ENCODE measurements at places on chromosomes 12 and 14. TPM values are rescaled to one million over a fixed set of nuclear protein-coding genes. Genes with fewer than 3 reads are reported as not detected.

DNA sequence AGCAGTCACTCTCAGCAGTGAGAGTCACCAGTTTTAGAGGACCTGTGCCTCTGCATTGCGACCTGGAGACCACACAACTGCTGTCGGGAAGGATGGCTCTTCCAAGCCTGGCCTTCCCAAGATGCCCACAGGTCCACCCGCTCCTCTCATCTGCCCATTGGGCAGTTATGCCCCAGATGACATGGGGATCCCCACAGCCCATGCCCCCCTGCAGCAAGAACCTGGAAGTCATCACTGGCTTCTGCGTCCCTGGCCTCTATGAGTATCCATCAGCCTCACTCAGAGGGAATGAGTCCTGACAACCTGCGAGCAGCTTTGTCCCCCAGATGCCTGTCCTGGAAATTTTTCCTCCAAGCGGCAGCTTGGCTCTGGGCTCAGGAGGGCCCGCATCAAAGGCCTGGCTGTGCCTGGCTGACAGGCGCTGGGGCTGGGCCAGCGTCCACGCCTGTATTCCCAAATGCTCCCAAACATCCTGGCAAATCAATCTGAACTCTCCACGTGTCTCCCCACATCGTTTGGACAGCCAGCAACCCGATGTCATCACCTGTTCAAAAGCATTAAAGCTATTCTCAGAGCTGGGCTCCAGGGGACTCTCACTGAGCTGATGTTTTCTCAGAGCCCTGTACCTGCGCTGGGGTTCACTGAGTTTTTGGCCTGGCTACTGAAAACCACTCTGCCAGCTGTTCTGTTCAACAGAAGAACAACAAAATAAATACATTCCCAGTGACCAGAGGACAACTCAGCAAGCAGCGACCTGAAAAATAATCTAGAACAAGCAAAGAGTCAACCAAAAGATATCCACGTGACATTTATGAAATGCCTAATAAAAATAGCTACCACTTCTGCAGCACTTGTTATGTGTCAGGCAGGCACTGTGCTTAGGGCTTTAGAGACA lies 57.8 kb downstream of the CLMN start:
- no peak for DNase-seq
- peak overlapping the region; percentile 24 for H3K27ac ChIP-seq
- peaks cover 11% of the 10 kb centered on the region for H3K4me1 ChIP-seq
- no peak overlapping the region for H3K4me3 ChIP-seq
- H3K27me3 ChIP-seq: no peaks in the 10 kb centered on the region

Gene MYRFL
- total RNA-seq: not detected

Gene GZMB
- total RNA-seq: 12.0 TPM

GRCh38 chr14:60151715-60152114 lies 13.5 kb downstream of the DHRS7 start:
- H3K4me3 ChIP-seq: no peak overlapping the region
- peaks cover 50% of the 10 kb centered on the region for H3K36me3 ChIP-seq
- peaks cover 24% of the 10 kb centered on the region for H3K4me1 ChIP-seq
- no peaks in the 10 kb centered on the region for H3K27me3 ChIP-seq
- peak; percentile 24 for DNase-seq
- peak overlapping the region; percentile 78 for H3K27ac ChIP-seq

- no peak for DNase-seq
- H3K36me3 ChIP-seq: no peaks in the 10 kb centered on the region
- H3K27me3 ChIP-seq: no peaks in the 10 kb centered on the region
- no peak overlapping the region for H3K27ac ChIP-seq
- no peaks in the 10 kb centered on the region for H3K4me1 ChIP-seq
Observed at GRCh38 chr14:32426586-32427388, 97.7 kb downstream of the AKAP6 start.

Gene POMT2
- 23.3 TPM for total RNA-seq

GRCh38 chr12:32532951-32533350 lies 133.6 kb downstream of the FGD4 start:
- H3K4me1 ChIP-seq: peaks cover 42% of the 10 kb centered on the region
- H3K36me3 ChIP-seq: no peaks in the 10 kb centered on the region
- peak overlapping the region; percentile 76 for H3K27ac ChIP-seq
- DNase-seq: no peak
- H3K27me3 ChIP-seq: no peaks in the 10 kb centered on the region

Gene CCDC60
- total RNA-seq: 0.78 TPM

DNA sequence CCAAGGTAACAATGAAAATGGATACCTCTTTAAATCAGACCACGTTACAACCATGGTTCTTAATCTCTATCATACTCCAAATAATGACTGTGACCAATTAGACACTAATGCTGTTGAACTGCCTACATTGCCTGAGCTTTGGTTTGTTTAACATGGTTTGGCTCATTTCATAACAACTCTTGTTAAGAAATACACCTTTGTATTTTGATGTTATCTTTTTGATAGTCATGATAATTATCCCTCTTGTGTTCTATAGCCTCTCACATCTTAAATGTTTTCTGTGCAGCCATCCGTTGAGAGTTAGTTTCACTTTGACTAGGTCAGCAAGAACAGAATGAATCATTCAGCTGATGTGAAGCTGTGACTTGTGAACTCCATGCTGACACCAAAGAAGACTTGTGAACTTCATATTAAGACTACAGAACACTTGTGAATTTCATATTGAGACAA lies 75.5 kb upstream of the RERGL start:
- DNase-seq: no peak
- peaks cover 3% of the 10 kb centered on the region for H3K4me1 ChIP-seq
- no peak overlapping the region for H3K4me3 ChIP-seq
- no peak overlapping the region for H3K27ac ChIP-seq
- no peaks in the 10 kb centered on the region for H3K27me3 ChIP-seq

- no peak for DNase-seq
- no peaks in the 10 kb centered on the region for H3K36me3 ChIP-seq
- H3K4me3 ChIP-seq: no peak overlapping the region
- H3K27ac ChIP-seq: peak overlapping the region; percentile 84
- H3K27me3 ChIP-seq: no peaks in the 10 kb centered on the region
Observed at GRCh38 chr14:35286707-35287106, 5.5 kb upstream of the PSMA6 start.

DNA sequence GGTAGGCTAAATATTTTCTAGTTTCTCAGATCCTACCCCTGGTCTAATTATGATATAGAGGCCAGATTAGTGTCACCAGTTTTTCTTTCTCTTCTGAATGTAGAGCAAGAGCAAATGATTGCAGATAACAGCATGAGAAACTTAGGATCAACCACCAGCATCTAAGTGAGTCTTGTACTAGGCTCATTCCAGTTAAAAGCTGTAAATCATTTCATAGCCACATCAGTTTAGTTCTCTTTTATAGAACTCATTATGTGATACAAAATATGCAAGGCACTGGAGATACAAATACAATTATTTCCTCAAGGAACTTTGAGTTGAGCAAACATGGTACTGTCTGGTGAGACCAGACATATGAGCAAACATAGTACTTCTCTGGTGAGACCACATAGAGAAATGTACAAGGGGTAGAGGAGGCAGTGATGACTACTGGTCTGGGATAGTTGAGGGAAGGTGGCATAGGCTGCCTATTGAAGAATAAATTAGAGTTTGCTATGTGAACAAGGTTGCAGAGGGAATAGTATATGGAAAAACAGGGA lies 59.5 kb downstream of the CRADD start:
- H3K27me3 ChIP-seq: no peaks in the 10 kb centered on the region
- no peaks in the 10 kb centered on the region for H3K36me3 ChIP-seq
- H3K27ac ChIP-seq: no peak overlapping the region
- peaks cover 15% of the 10 kb centered on the region for H3K4me1 ChIP-seq
- no peak for DNase-seq
- H3K4me3 ChIP-seq: no peak overlapping the region

Gene EFCAB11
- 1.9 TPM for total RNA-seq

Gene GPX2
- 1.0 TPM for total RNA-seq

Gene CCDC175
- total RNA-seq: not detected
